ENCODE measurements at places on chromosomes 3 and 15.

- no peak for DNase-seq
These were observed 130.0 kb downstream of the FRMD4B start for GRCh38 chr3:69255928-69256327.

DNA sequence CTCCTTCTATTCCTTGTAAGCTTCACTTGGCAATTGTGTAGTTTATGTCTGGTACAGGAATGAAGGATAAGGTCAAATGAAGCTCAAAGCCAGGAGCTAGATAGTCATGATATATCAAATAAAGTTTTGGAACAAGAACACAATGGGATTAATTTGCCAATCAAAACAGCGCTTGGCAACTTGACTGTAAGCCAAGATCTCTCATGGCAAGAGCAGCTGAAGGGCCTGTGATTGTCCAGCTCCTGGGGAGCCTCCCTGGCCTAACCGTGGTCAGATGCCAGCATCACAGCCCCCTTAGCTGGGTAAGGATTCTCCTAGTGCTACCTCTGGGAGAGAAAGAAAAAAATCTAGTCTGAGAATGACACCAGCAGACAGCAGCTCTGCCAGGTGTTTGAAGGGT is 97.2 kb downstream of the LIPC start:
- DNase-seq: no peak

DNA sequence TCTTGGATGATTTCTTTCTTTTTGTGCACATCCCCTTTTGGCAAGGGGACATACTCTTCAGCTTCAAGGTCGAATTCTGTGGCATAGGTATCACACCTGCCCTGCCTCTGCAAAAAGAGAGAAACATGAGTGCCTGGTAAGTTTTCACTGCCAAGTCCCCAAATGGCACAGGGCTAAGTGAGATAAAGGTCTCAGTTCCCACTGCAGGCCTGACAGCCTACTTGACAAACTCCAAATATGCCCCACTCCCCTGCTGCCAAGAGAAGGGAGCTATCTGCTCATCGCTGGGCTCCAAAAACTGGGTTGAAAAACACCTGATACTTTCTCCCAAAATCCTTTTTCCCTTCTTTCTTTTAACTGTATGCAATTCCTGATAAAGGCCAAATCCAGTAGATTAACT is 23.0 kb downstream of the RUVBL1 start:
- DNase-seq: no peak

DNA sequence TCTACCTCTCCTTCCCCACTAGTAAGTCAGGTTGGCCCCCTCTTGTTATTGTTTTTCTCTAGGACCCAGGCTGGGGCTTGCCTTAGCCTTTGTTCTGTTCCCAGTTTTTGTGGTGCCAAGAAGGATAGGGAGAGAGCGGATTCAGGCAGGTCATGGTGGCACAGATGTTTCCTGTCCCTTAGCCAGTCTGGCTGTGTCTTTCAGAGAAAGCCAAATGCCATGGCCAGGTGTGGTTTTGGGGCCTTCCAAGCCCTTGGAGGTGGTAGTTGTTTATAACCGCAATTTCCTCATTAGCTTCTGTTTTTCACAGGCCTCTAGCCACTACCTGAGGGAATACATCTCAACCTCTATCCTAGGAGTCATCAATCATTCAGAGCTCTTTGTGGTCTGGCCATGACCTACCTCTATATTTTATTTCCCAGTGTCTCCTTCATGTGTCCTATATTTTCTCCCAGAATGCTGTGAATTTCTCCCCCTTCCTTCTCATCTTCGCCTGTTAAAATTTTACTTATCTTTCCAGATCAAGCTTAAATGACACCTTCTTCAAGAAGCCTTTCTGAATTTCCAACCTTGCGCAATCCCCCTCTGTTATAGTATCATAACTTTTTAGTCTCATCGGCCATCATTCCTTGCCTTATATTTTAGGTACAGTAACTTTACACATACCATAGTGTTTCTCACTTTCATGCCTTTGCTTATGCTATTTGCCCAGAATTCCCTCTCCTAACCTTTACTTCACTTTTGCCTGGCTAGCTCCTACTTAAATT is 38.2 kb downstream of the TIMP4 start:
- DNase-seq: no peak

DNA sequence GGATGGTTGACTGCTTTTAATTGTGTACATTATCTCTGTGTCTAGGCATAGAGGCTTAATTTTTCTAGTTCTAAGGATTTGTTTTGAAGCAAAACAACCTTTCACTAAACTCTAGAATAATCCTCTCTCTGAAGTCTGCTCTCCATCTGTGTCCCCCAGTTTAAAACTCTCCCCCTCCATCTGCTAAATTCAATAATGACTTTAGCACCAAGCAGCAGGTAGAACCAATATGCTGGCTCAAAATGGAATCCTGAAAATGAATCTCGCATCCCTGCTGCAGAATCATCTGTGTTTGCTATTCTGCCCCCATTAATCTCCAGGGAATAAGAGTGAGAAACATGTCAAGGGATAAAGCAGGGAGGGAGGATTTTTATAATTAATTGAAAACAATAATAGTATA is 111.8 kb downstream of the TUSC7 start:
- DNase-seq: no peak

GRCh38 chr3:4995500-4996053 is 16.3 kb downstream of the BHLHE40 start:
- no peak for DNase-seq

GRCh38 chr3:62797132-62797531 is 78.1 kb downstream of the CADPS start:
- no peak for DNase-seq

- no peak for DNase-seq
These were observed 32.0 kb downstream of the PLA2G4D start for GRCh38 chr15:42062284-42062806.

DNA sequence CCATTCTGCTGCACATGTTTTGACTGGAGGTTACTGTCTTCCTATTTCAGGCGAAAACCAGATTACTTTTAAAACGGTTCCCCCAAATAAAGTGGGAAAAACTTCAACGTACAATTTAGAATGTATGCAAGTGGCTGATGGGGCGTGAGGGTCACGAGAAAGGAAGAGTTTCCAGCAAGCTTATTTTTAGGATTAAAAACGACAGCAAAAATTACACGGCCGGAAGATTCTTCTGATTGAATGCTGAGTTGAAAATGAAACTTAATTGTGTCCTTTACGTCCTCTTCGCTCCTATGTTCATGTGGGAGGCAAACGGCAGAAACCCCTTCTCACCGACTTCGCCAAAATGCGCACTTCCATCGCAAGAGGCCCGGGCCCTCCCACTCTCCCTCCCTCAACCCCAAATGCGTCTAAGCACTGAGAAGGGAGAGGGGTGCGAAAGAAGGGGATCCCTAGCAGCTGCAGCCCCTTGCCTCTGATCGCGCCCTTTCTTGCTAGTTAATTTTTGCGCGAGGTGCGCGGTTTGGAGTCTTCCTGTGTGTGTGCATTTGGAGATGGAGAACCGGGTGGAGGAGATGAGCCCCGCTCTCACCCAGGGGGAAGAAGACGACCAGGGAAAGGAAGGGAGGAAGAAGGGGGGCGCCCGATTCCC is 656 bp downstream of the CD47 start:
- no peak for DNase-seq

GRCh38 chr3:46524008-46524407 is 26.2 kb downstream of the RTP3 start:
- DNase-seq: no peak

- DNase-seq: no peak
These were observed 357.0 kb downstream of the TIGIT start for GRCh38 chr3:114650808-114651207.

DNA sequence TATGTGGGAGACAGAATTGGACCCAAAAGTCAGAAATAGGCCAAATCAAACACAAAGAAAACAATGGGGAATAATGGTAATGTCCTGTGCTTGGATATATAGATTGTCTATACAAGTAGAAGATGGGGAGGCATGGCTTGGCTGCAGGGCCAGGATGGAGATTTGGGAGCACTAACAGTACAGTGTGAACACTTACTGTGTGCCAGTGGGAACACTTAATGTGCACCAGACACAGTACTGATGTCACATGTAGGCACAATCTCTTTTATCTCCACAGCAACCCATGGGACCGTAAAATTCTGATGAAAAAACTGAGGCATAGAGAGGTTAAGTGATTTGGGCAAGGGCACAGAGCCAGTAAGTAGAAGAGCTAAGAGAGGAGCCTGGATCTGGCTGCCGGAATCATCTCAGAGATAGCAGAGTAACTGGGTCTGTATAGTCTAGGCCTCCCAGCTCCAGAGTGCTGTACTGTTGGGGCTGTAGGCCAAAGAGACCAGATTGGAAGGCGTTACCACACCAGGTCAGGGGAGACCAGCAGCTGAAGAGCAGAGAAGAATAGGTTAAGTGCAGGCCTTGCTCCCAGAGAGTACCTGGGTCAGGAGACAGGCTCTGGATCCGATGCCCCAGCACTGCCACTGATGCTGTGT is 63.3 kb downstream of the RLBP1 start:
- DNase-seq: no peak

DNA sequence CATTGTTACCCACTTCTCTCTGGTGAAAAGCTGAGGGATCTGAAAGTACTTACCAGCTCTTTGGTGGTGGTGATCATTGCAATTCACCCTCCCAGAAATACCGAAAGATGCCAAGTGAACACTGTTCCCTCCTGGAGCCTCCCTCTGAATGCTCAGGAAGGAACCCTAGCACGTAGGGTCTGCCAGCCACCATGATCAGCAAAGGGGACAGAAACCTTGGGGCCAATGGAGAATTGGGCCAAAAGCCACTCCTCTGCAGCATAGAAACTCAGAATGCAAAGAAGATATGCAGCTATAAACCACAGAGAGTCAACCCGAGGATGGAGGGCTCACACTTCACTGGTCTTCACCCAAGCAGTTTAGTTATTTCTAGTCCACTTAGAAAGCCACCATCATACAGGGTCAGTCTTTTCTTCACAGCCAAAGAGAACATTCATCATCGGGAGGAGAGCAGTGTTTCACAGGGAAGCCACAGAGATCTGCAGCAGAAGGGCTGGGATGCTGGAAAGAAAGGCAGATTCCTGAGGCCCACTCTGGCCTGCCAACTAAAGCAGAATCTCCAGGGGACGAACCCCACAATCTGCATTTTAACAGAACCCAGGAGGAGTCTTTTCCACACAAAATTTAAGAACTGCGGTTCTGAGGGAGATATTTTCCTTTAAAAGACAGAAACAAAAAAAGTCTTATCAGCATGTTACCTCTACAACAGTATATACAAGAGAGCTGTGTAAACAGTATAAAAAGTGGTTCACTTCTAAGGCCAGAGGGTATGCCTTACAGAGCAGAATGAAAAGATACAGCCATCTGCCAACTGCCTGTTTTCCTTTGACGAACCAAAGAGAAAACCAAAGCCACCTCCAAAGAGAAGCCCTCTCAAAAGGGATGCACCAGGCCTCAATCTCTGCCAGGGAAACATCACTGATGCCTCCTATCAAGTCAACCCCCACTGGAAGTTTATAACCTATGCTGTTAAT is 11.3 kb downstream of the TBC1D2B start:
- DNase-seq: no peak

DNA sequence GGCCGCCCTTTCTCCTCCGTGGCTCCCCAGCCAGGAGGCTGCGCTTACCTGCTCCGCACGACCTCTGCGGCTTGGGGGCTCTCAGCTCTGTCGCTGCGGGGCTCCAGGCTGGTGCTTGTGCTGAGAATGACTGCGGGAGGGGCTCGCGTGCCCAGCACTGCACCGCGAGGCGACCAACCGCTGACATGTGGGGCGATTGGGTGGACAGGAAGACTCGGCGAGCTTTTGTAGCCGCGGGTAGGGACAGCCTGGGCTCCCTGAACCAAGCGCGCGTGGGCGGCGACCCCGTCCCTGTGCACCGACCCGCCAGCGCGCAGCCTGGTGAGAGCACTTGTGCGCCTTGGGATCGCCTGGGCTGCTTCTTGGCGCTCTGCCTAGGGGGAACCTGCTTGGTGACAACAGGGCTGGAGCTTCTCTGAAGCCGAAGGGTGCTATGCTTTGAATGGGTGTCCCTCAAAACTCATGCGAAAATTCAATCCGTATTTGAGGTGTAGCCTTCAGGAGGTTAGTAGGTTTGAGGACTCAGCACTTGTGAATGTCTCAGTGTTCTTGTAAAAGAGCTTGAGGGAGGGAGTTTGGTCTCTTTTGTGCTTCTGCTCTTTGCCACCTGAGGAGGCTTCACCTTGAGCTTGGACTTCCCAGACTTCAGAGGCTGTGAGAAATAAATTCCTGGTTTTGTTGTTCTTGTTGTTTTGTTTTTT is 50.4 kb downstream of the IL12A start:
- peak; percentile 20 for DNase-seq

- no peak for DNase-seq
These were observed 150.9 kb downstream of the CHDH start for GRCh38 chr3:53695324-53695690.

DNA sequence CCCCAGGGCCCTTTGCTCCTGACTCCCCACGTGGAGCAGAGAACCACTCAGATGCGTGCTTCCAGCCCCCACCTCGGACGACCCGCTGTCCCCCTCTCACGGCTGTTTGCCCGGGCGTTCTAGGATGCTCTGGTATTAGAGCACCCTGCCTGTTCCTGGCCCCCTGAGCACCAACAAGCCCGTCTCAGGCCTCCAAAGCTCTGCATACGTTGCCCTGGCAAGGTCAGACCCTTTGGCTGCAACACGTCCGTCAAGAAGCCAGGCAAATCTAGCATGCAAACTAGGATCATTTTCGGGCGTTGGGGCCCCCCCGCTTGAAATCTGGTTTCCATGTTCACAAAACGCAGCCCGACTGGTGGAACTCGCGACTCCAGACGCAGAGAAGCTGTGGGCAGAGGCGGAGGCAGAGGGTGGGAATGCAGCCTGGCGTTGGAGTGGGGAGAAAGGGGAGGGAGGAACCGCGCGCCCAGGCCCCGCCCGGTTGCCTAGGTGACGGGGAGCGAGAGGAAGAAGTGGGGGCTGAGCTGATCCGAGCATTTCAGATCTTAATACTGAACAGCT is 86.2 kb upstream of the PIAS1 start:
- DNase-seq: peak; percentile 52

- DNase-seq: no peak
These were observed 57.6 kb upstream of the CSPG5 start for GRCh38 chr3:47636225-47636624.

GRCh38 chr3:128083980-128084674 is 31.9 kb downstream of the SEC61A1 start:
- DNase-seq: no peak

GRCh38 chr3:147930232-147930807 is 521.2 kb downstream of the ZIC1 start:
- no peak for DNase-seq

GRCh38 chr3:122102191-122102935 is 47.2 kb downstream of the CD86 start:
- no peak for DNase-seq

DNA sequence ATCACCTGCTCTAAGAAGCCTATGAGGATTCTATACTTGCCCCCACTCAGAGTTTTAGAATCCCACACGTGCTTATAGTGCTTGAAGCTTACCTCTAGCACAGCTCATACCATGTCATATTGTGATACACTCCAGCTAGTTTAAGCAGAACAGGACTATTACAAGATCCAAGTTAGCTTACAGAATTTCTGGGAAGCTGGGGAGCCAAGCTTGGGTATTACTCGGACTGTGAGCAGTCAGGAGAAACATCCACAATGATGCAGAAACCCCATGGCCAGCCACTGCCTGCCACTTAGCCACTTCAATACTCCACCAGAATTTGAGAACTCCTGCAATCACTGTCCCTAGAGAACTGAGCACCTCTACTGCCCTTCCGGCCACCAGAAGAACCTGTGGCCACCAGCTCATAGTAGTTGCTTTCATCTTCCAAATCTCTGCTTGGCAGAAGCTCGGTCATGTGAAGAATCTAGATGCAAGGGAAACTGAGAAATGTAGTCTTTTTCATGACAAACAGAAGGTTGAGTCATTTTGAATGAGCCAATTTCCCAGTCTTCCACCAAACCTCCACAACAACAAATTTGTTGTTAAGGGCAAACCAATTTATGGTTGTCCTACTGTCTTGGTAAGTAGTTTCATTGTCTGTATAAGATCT is 27.7 kb upstream of the SSR3 start:
- DNase-seq: no peak

All from progenitor cell of endocrine pancreas (in vitro differentiated cells).